ENCODE measurements at places on chromosomes 4 and X.

DNA sequence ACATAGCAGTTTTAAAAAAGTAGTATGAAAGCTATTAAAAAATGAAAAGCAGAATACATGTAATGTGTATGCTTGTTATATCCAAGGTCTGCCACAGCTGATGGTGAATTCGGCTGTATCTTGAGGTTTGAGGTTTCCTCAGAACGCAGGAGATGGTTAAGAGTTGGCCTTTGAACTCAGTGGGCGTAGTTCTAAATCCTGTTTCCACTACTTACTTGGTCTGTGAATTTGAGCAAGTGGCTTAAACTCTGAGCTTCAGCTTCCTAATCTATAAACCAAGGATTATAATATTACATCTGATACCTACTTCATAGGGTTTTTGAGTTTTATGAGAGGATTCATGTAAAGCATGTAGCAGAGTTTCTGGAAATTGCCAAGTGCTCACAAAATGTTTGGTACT lies 125.2 kb downstream of the STIM2 start:
- no peak for DNase-seq

DNA sequence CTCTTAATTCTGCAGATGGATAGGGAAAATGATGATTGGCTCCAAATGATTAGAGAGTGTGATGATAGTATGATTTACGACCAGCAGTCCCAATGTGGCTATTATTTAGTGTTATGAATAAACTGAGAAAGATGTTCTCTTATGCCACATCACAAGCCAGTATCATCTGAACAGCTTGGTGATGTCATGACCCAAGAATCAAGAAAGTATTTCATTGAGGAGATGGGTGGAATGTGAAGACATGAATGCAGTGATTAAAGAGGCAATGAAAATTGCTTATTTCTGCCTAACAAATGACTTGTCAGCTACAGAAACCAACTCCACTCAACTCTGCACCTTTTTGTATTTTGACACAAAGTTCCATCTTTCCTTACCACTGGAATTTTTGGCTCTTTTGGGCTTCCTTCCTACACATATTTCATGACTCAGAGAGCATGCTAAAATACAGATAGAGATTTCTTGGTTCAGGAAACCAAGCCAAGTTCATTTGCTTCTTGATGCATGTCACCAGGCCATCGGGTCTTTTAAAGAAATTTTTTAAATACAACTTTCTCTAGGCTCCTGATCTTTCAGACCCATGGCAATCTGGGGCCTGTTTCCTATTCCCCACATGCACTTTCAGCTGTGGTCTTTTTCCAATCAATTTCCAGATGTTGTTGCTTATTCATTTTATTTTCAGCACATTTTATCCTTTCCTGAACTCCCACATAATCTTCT lies 174.2 kb downstream of the HHIP start:
- no peak for DNase-seq

GRCh38 chr4:114875630-114876029 lies 237.8 kb downstream of the NDST4 start:
- no peak for DNase-seq

GRCh38 chr4:16732741-16733140 lies 165.7 kb downstream of the LDB2 start:
- no peak for DNase-seq

DNA sequence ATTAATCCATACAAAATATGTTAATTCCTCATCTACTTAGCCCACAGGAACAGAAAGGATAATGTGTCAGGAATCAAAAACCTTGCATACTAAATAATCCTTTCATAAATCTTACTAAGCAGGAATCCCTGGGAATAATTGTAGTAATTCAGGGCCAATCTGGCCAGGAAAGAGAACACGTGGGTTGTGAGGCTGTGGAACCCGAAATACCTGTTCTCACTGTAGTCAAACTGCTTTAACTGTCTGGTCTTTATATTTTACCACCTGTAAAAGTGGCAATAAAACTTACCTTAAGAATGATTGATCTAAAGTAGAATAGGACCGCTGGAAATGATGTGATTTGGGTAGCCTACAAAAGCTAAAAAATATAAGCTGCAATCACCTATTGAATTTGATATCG lies 1620.9 kb downstream of the STIM2 start:
- DNase-seq, result no peak

DNA sequence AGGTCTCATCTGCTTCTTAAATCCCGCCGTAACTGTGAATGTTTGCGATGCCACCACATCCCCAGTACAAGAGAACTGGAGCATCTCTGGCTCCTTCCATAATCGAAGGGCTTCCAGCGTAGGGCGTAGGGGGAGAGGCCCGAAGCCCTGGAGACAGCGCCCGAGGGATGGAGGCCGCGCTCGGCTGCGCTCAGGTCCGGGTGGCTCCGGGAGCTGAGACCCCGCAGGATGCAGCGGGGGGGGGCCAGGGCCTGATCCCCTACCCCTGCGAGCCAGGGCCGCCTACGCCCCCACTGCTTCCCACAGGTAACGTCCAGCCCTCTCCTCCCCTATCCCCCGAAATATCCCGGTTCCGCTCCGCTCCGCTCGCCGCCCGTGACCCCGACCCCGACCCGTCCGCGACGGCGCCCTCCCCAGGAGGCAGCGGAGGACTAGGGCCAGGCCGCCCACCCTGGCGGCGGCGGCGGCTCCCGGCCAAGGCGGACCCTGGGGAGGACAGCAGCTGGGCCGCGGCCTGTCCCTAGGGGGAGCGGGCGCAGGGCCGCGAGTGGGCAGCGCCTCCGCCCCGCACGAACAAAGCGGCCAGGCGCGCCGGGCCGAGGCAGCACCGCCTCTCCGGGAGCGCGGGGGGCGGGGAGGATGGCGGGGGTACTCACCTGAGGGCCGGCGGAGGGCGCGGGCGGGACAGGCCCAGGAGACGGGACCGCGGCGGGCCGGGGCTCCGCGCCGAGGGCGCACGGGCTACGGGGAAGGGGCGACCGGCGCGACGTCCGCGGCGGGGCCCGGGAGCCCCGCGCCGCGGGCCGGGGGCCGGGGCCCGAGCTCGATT lies 723 bp downstream of the WDFY3 start:
- peak; percentile 5 for DNase-seq

DNA sequence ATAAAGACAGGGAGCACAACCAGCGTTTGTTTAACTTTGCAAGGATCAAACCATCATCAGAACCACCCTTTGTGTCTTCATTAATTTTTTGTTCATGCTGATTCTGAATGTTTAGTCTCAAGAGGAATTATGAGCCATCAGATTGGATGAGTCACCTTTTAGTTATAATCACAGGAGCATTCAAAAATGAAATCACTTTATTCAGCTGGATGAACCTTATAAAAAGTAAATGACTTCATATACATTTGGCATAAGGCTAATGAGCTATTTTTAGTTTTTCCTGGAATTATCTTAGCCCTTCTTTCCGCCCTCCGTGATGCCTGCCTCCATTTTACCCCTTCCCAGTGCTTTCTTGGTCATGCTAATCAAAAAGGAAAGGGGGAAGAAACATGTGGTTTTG lies 103.6 kb downstream of the SORBS2 start:
- DNase-seq, result no peak

- DNase-seq, result no peak
Measured at GRCh38 chr4:136412708-136413107, 1119.6 kb downstream of the PCDH18 start.

DNA sequence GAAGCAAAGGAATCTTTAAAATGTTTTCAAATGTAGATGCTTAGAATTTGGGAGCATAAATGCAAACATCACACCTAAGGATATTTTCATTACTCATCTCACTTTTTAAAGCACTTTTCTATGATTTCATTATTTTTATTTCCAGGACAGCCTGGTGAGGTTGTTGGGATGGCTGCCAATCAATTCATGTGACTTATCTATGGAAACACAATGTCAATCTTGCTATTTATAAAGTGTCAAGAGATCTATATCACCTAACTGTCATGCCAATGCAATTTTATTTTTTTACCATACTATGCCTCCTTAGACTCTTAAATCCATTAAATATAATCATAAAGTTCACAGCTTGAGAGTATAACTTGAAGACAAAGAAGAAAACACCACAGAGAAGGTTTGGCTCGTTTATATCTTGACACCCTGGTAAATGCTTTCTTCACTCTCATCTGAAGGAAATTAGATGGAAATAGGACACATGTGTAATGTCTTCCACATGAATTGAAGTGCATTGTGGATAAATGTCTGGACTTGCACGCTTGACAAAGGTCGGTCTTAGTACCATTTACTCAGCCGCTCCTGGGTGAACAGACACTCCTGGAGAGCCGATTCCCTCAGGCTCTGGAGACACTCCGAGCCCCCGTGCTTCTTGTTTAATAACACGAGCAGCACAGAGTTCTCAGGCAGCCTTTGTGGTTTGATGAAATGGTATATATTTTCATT lies 425.7 kb upstream of the FAT1 start:
- no peak for DNase-seq

- no peak for DNase-seq
Measured at GRCh38 chr4:41144812-41145211, 69.5 kb downstream of the APBB2 start.

- DNase-seq, result no peak
Measured at GRCh38 chr4:177489471-177490246, 47.4 kb upstream of the AGA start.

- DNase-seq, result no peak
Measured at GRCh38 chr4:123536225-123536624, 139.6 kb downstream of the SPRY1 start.

DNA sequence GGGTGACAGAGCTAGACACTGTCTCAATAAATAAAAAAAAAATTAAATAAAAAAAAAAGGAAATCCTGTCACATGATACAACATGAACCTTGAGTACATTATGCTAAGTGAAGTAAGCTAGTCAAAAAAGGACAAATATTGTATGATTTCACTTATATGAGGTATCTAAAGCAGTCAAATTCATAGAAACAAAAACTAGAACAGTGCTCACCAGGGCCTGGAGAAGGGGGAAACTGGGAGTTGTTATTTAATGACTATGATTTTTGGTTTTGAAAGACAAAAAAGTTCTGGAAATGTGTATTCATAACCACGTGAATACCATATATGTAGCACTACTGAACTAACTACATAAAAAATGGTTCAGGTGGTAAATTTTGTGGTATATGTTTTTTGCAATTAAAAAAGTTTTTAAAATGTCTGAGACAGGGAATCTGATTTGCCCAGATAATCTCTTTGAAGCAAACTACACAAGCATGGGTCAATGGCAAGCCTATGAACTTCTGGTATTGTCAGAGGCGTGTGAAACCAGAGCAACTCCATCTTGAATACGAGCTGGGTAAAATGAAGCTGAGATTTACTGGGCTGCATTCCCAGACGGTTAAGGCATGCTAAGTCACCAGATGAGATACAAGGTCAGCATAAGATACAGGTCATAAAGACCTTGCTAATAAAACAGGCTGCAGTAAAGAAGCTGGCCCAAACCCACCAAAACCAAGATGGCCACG lies 42.3 kb downstream of the ANAPC10 start:
- no peak for DNase-seq

DNA sequence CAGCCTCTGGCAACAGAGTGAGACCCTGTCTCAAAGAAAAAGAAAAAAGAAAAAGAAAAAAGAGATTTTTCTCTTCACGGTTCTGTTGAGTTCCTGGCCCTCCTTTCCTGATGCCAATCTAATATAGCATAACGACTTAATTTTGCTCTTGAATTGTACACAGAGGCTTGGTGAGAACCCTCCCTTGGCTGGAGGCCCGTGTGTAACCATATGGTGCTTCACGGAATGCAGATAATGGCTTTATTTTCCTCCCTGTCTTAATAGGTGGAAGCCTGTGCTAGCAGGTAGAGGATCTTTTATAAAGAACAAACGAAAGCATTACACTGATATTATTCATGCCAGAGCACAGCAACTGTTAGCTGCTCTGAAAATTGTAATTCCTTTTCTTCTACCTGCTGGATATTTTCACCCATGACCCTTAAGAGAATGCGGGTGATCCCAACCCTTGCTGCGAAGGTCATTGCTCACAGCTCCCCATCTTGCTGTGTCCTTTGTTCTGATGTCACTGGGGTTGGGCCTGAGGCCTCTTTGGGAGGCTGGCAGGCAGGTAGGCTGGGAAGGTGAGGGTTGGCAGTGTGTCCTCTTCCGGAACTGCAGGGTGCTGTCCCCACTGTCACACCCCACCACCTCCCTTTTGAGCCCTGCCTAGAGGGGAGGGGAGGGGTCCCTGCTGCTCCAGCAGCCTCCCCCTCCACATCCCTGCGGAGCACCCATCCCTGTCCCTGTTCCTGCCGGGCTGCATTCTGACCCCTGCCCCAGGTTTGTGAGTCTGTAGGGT lies 83.8 kb upstream of the STOX2 start:
- no peak for DNase-seq

DNA sequence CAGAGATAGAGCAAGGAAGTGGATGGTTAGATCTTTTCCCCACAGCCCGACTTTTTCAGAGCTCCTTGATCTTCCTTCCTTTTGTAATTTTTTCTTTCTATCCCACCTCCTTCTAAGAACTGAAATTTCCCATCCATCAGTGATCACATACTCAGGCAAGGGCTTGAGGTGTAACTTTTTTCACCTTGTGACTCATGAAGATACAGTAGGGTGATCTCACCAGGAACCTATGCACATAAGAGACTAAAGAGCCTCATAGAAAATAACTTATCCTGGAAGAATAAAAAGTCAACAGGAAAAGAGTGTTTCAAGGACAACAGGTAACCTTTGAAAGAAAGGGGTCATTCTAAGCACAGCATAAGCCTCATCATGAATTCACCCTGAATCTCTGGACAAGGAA lies 131.2 kb upstream of the HCCS start:
- DNase-seq, result no peak

DNA sequence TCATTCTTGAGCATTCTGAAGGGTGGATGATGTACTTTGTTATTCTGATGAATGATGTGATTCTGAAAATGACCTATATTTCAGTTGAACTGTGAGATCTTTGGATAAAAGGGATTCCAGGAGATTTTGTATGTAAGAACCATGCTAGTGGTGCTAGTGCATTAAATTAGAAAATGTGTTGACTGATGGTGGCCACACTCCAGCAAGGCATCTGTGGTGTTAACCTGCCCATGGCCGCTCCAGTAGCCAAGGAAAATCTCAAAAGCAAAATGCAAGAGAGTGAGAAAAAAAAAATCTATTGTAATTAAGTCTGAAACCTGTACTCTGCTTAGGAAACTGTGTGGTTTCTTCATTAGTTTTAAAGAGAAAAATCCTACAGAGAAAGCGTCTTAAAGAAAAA lies 93.5 kb downstream of the WWC2 start:
- DNase-seq, result no peak

GRCh38 chr4:3393171-3393570 lies 48.6 kb upstream of the HGFAC start:
- DNase-seq, result no peak

DNA sequence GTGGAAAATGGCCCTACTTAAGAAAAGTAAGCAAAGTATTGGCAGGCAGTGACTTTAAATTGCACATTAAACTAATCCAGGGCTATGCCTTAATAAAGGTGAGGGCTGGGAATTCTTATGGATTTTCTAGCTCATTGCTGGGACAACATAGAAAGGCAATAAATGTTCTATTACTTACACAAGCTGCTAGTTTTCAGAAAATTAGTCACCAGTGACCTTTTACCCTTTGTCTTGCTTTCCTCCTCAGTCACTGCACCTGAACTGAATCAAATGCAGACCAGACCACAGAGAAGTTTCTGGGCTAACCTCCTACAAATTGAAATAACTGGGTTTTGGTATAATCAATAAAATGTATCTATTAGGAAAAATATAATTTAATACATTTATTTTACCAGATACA lies 694.4 kb upstream of the FAM241A start:
- no peak for DNase-seq

GRCh38 chr4:85459736-85460135 lies 15.2 kb upstream of the ARHGAP24 start:
- no peak for DNase-seq
